ENCODE measurements at places on chromosomes 1 and 21.
A peak's percentile ranks its signal among the peaks of the same experiment; 100 is the strongest.

- no peak for DNase-seq
Measured at GRCh38 chr1:55718758-55719671, 503.9 kb upstream of the USP24 start.

GRCh38 chr1:91821126-91821868 lies 64.7 kb downstream of the TGFBR3 start:
- no peak for DNase-seq

DNA sequence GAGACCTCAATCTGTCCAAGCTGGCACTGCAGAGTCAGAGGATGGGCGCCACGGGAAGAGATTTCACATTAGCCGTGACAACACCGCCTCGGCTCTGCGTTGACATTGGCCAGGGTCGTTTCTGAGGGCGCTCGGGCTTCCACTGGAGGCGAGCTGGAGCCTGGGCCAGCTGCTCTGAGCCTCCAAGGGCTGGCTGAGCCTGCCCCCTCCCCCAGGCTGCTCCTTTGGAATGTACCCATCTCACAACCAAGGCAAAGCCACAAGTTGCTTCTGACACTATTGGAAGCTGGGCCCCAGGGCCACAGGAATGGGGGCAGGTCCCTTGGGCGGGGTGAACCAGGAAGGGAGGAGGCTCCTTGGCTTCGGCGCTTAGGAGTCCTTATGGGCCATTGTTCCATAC lies 12.7 kb downstream of the GPR3 start:
- no peak for DNase-seq

GRCh38 chr21:44778094-44778493 lies 23.5 kb downstream of the UBE2G2 start:
- no peak for DNase-seq

DNA sequence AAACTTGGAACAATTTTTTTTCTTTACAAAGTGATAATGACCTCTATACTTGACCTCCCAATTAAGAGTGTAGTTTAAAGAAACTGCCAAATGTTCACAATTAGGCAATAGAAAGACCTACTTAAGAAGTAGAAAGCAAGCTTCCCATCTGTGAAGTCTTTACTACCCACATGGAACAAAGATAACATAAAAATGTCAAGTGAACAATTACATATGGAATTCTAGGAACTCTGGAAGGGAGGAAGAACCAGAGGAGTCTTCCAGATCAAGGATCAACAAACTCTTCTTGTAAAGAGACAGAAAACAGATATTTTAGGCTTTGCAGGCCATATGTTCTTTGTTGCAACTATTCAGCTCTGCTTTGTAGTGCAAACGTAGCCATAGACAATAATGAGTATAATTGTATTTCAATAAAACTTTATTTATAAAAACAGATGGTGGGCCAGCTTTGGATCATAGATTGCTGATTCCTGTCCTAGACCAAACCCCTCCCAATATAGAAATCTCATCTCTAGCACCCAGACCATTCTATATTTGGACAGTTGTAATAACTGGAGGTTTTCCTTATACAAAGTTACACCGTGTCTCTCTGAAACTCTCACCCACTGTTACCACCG lies 68.4 kb upstream of the MAGI3 start:
- no peak for DNase-seq

DNA sequence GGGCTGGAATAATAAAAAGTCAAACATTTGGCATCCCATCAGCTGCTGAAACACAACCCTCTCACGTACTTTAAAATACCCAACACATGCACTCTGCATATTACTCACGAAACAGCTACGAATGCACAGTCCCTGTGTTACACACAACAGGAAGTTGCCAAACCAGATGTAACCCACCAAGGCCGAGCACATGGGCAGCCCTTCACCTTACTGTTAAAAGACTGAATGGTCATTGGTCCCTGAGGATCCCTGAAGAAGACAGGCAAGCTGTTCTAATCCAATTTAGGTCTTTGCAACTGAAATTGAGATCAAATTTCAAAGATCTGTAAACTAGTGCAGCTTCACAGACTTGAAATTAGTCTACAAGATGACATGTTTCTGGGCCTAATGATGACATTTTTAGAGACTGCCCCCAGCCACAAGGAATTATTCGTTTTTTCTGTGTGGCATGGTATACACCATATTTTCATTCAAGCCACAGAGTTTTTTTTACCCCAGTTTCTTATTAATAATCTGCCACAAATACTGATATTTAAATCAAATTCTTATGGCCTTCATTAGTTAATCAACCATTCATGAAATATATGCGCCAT lies 25.6 kb upstream of the IER5 start:
- no peak for DNase-seq

DNA sequence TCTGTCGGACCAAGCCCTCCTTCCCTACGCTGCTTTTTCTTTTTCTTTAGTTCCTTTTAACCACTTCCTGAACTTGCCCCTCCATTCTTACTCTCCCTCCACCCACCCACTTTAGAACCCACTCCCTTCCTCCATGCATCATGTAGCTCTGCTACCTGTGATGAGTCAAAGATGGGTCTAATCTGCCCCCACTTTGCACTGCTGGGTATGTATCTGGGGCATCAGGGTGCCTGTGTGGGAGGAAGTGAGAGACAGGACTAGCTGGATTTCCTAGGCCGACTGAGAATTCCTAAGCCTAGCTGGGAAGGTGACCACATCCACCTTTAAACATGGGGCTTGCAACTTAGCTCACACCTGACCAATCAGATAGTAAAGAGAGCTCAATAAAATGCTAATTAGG lies 157.7 kb downstream of the SEC16B start:
- no peak for DNase-seq

- DNase-seq: no peak
Measured at GRCh38 chr1:81730881-81731280, 69.9 kb upstream of the ADGRL2 start.

- DNase-seq: no peak
Measured at GRCh38 chr1:235017719-235018118, 110.9 kb downstream of the TOMM20 start.

DNA sequence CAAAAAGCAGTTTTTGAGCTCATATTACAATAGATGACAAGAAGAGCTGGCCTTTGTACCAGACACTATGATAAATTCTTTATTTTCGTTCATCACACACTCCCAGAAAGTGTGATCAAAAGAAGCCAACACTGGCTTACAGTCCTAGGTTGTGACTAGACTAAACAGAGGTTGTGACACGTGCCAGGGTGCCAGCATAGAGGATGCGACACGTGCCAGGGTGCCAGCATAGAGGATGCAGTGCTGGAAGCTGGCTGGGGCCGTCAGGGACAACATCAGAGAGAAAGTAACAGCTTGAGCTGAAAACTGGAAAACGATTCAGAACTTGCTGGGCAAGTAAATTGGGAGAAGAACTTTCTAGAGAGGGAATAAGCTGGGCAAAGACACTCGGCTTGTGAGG lies 2.2 kb downstream of the MTARC1 start:
- DNase-seq: no peak

DNA sequence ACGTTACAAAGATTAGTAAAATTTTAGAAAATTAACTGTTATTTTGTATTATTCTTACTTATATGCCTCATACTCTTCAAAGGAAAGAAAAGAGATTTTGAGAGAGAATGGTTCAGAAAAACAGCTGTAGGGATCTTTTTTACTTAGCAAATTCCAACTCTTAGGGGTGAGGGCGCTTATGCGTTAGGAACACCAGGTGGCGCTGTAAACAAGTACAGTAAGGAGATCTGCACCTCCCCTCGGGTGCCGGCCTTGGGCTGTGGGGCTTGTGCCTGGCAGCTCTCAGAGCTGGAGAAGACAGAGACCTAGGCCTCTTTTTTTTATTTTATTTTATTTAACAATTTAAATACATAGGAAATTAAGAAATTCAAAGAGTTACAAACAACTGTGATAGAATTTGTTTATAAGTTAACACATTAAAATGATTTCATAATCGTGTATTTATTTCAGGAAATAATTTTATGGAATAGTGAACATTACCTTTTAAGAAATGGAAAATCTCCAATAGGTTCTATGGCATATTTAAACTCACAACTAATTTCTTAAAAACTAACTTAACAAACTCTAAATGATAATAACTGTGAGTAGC lies 32.6 kb downstream of the UTP25 start:
- DNase-seq: peak; percentile 64

- no peak for DNase-seq
Measured at GRCh38 chr1:100279358-100279923, 13.4 kb downstream of the RTCA start.

GRCh38 chr1:215425138-215425537 lies 142.0 kb upstream of the KCTD3 start:
- no peak for DNase-seq

DNA sequence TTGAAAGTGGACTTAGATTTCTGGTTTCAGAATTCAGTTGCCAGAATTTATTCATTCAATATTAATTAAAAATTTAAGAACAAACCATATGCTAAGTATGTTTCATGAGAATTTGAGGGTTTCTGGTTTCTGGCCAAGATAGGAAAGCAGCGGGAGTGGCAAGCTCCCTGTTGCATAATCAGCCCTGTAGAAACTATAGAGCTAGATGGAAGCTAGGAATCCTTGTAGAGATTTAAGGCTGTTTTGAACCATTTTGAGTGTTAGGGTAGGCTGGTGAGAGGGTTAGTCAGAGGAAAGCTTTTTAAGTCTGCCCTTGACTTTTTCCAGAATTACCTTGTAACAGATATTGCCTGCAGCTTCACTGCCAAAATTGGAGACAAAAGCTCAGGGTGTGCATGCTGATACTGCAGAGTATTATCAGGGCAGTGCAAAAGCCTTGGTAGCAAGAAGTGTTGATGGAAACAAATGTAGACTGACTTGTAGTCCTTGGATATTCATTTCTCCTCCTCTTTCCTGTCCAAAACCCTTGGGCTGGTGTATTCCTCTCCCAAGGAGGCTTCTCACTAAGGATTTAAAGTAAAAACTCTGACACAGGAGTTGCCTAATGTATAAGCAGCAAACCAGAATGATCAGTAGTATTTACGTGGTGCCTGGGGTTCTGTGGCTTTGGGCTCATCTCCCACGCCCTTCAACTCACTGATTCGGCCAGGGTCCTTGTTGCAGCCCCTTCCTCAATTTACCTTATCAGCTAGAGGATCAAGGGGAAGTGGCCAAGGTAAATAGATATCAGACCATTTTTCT lies 12.6 kb upstream of the GIPC2 start:
- DNase-seq: no peak

GRCh38 chr21:40141621-40142020 lies 274.4 kb downstream of the PCP4 start:
- DNase-seq: no peak

DNA sequence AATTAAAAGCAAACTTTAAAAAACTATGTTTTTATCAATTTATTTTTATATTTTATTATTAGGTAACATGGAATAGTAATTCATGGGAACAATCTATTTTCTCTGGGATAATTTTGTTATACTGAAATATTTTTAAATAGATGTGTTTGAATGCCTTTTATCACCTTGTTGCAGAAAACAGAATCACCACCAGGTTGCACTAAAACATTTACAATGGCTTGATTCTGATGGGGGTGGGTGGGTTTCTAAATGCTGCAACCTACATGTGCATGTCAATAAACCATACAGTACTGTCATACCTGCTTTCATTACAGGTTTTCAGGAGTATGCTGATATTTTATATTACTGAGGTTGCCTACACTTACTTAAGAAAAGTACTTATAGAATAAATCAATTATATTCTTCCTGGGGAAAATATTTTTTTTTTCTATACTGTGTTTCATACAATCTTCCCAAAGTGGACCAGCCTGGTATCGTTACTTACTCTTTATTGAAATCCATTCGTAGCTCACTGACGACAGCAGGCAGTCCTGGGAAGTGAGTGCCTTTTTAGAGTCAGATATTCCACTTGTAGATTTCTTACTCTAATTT lies 132.8 kb downstream of the PTPRC start:
- DNase-seq: no peak

GRCh38 chr1:17833661-17834501 lies 78.7 kb downstream of the ACTL8 start:
- DNase-seq: no peak

DNA sequence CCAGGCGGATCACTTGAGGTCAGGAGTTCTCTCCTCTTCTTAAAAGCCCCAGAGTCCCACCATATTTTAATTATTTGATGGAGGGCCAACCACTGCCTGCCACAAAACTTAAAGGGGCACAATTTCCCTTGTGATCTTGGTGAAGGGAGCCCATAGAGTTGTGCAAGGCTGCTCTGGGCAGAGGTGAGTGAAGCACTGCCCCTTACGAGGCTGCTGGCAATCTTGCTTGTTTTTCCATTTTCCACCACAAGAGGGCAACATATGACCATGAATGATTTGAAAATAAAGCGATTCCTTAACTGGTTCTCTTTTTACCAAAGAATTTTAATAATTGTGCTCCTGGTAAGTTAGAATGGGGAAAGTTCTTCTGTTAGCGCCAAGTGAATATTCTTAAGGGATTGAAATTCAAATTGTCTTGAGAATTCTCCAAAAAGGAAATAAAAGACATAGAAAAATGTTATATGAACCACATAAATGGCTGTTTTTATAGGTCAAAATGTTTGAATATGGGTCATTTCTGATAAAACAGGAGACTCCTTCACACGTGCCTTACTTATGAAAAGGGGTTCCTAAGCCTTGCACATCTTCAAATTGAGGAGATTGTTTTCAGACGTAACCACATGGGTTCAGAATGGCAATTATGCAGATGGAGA lies 22.7 kb downstream of the PGM1 start:
- peak; percentile 49 for DNase-seq

DNA sequence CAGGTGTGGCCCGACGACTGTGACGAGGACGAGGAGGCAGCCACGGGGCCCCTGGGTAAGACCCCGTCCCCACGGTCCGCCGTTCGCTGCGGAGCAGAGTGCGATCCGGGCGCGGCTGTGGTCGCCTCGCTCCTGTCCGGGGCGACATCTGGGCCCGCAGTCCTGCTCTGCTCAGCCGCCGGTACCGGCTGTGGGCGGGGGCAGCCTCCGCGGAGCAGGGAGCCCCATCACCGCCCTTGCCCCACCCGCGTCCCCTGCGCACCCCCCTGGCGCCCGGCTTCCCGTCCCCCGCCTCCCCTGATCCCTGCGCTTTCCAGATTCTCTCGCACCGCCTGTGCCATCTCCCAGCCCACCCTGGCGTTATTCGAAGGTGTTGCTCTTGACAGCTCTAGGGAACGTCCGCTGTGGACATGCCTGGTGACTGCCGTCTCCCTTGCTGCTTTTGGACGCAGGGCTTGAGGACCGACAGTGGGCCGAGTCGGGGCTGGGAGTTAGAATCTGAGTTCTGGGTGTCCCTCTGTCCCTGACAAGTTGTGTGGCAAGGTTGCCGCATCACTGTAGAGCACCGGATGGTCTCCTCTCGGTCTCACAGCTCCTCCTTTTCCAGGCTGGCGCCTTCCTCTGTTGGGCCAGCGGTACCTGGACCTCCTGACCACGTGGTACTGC lies 596 bp downstream of the TOR3A start:
- peak; percentile 9 for DNase-seq

- no peak for DNase-seq
Measured at GRCh38 chr1:115144176-115144575, 54.9 kb upstream of the TSPAN2 start.

- DNase-seq: no peak
Measured at GRCh38 chr1:10779201-10779600, 17.2 kb downstream of the CASZ1 start.

Data from activated CD4-positive, alpha-beta T cell treated with anti-CD3 and anti-CD28 coated beads, Interleukin-2, amount 50 U/mL, for 4 hours (primary cell).